Memory B cell (primary cell): ENCODE measurements at places on chromosomes 2 and 18.

GRCh38 chr2:11466307-11467128 is 557 bp upstream of the E2F6 start:
- DNase-seq = no peak

DNA sequence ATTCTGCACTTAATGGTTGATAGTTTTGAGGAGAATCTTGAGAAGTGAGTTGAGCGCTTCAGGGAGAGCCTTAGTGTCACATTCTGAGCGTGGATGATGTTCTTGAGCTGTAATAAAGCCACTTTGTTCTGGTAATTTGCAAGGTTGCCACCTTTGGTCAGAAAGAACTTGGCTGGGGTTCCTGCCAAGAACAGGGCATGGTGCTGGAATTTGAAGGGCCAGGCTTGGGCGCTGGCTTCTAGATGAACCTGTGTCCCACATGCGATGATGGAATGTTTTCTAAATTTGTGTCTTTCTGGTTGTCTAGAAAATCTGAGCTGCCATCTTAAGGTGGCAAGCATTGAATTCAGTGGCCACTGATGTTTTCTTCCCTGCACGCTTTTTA is 124.1 kb upstream of the EML6 start:
- no peak for DNase-seq

DNA sequence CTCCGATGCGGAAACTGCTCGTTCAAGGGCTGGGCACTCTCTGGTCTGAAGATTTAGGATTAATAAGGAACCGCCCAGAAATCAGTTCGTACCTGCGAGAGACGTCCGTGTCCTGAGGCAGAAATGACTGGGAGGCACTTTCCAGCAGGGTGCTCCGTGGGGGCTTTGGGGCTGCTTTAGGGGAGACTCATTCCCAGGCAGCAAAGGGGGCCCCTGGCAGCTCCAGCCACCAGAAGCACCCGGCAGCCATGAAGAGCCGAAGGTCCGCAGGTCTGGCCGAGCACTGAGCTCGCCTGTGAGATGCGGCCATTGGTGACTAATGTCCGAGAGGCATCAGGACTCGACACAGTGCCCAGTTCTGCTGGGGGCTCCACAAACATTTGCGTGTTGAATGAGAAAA is 20.9 kb downstream of the KCNG2 start:
- DNase-seq = no peak

DNA sequence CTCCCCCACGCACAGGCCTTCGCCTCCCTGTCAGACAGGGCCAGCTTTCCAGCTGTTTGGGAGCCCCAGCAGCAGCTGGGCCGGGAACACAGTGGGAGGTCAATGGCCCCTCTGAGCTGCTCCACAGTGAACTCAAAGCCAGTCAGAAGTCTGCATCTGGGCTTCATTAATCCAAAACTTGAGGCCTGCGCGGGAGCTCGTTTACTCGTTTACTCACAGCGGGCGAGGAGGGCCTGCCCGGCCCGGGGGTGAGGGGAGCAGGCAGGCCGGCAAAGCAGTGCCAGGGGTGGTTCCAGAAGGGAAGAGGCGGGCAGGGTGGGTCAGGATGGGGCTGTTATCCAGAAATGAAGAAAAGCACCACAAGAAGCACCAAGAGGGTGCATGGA is 36.8 kb upstream of the SEMA4C start:
- DNase-seq = no peak

DNA sequence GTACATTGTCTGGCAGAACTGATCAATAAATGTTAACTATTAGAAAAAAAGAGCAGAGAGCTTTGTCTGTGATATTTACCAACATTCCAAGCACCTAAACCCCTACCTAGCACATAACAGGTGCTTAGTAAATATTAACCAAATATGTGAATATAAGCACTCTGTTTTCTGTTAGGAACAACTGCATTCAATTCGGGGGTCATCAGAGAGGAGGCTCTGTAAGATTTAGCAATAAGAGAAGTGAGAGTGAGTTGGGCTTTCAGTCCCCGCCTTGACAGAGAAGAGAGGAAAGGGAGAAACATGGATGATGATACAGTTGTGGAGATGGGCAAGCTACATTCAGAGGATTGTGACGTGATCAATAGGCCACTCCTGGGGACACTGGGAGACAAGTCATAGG is 47.7 kb downstream of the MYOM1 start:
- DNase-seq = no peak

GRCh38 chr2:30862054-30862651 is 54.9 kb upstream of the CAPN13 start:
- DNase-seq = peak; percentile 25

- no peak for DNase-seq
Observed at GRCh38 chr2:171712051-171712450, 24.8 kb downstream of the DYNC1I2 start.

- DNase-seq = no peak
Observed at GRCh38 chr2:127929449-127929848, 43.7 kb upstream of the AMMECR1L start.

GRCh38 chr2:100008956-100009355 is 133.4 kb downstream of the AFF3 start:
- no peak for DNase-seq

DNA sequence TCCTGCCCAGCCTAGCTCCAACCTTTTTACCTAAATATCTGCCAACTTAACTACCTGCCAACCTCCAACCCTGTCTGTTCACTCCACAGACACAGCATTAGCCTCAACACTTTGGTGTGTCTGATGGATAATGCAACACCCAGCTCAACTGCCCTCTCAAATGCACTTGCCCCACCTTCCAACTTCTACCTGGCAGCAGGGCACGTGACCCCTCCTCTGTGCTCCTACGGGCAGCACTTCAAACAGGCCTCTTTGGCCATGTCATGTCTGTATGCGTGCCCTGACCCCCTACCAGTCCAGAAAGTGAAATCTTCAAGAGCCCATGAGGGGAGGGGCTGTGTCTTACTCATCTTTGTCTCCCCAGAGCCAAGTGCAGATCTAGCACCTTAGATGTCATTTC is 25.5 kb downstream of the RNF149 start:
- DNase-seq = no peak

GRCh38 chr2:226023383-226023782 is 623.9 kb downstream of the NYAP2 start:
- DNase-seq = no peak

DNA sequence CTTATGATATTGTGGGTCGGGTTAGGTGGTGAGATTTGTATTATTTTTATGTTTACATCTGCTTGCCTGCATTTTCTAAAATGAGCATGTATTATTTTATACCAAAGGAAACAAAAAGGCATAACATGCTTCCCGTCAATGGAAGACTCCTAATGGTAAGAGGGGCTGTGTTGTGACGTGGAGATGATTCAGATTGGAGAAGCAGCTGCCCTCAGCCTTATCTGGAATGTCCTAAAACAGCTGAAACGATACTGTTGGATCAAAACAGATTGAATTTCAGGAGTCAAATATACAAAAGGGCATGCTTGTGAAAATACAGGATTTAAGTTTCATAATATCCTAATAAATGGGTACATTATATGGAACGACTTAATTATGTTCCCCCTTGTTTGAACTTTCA is 19.0 kb downstream of the DGKD start:
- DNase-seq = no peak

DNA sequence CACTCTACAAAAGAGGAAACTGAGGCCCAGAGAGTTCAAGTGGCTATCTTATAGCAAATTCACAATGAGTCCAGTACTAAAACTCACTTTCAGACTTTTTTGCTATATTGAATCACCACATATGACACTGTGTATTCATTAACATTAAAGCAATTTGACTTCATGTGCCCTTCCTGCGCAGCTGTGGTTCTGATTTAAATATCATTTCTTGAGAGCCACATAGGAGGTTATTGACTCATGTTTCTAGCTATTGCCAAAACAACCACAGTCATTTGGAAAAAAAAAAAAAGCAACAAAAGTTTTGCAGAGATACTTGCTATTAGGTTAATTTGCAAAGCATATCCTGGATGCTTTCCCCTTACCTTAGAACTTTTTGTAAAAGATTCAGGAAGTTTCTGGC is 341.2 kb downstream of the PIK3C3 start:
- DNase-seq = no peak

DNA sequence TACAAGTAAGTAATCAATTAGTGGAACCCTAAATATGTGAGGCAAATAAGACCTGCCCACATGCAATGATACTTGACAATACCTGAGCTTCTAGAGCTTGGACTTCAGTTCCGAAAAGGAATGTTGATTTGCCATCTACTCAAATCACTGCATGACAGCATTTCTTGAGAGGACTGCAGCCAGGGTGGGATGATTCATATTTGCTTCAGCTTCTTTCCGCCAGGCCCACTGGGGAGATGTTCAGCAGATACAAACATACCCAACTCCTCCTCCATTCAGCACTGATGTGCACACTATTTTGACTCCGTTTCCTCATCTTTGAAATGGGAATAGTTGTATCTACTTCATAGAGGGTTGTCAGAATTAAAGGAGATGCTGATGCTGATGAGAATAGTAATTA is 28.8 kb upstream of the TMEM177 start:
- no peak for DNase-seq

GRCh38 chr18:46346213-46346612 is 242.0 kb downstream of the HAUS1 start:
- no peak for DNase-seq

DNA sequence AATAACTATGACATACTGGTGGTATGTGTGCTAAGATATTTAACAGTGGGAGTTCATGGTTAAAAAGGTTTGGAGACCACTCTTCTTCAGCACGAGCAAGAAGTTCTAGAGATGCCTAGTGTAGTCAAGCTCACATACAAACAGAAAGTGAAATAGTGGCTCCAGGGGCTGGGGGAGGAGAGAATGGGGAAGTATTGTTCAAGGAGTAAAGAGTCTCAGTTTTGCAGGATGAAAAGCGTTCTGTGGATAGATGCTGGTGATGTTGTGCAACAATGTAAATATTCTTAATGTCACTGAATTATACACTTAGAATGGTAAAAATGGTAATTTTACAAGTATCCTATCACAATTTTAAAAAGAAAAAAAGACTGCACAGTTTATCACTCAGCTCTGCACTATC is 29.0 kb upstream of the EPAS1 start:
- no peak for DNase-seq

DNA sequence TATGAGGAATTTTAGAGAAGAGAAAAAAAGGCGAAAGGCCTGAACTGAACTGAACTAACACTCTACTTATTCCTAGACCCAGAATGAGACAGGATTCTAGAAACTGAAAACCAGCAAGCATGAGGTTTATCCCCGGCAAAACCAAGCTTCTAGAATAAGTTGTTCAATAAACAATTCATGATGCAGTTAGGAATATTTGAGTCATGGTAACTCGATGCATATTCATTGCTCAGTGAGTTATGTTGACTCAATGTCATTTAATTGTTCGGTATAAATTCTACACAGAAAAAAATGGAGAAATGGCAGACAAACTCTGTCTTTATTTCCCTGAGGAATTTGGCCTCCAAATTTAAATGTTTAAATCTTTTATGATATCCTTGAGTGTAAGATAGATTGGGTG is 321.5 kb downstream of the SATB2 start:
- DNase-seq = no peak

GRCh38 chr2:120441744-120442471 is 96.0 kb downstream of the INHBB start:
- DNase-seq = no peak

- no peak for DNase-seq
Observed at GRCh38 chr2:138182937-138183312, 218.7 kb downstream of the HNMT start.

GRCh38 chr2:144515696-144516410 is 4.1 kb downstream of the ZEB2 start:
- no peak for DNase-seq

- no peak for DNase-seq
Observed at GRCh38 chr18:12086677-12087470, 6.8 kb upstream of the ANKRD62 start.

DNA sequence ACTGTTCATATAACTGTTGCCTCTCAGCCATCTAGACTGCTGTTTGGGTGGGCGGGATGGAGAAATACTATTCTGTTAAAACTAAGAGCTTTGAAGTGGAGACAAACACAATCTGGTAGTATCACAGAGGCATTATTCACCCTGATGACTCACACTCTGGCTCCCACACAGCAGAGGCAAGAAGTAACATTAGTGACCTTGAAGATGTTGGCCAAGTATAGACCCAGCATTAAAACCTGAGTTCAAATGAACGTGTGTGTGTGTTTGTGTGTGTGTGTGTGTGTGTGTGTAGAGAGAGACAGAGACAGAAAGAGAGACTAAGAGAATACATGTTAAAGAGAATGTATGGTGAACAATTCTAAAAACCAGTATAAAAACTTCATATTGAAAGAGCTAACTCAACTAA is 22.5 kb upstream of the ACVR1 start:
- DNase-seq = no peak

- no peak for DNase-seq
Observed at GRCh38 chr2:64274399-64275173, 130.4 kb upstream of the PELI1 start.

- no peak for DNase-seq
Observed at GRCh38 chr2:162537651-162538050, 193.7 kb downstream of the GCA start.

GRCh38 chr2:46462936-46463335 is 16.4 kb upstream of the TMEM247 start:
- DNase-seq = no peak

GRCh38 chr18:8402237-8402636 is 207.0 kb upstream of the RAB12 start:
- no peak for DNase-seq

GRCh38 chr2:74333175-74333574 is 10.0 kb downstream of the SLC4A5 start:
- DNase-seq = no peak

DNA sequence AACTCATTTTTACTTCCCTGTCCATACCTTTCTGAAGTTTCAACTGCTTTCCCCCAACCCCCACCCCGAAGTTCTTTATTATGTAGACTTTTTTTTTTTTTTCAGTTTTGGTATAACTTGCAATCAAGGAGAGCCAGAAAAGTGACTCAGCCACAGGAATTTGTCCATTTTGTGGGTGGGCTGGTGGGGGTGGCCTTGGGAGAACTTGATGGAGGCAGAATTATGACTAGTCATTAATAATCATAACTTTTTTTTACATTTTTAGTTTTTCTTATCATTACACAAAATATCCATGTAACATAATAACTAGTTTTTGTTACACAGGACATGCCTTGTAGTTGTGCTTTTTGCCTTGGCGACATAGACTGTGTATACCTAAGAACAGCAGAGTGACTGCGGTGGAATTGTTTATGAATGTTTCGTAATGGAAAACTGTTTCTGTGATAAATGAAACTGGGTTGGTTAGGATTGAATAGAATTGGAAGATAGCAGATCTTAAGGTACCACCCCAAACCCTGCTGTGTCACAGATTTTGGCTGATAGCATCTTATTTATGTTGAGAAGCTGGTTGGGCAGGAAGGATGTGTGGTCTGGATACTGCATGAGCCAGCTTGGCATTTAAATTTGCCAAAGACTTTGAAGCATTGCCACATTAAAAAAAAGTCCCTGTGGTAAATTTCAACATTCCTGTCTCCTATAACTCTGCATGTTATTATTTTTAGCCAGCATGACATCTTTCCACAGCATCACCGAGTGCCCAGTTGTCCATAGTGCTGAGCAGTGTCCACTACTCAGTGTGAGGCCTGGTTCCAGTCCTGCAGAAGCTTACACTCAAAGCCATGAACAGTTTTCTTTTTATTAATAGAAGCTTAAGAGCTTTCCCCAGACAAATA is 30.7 kb downstream of the LYPD6B start:
- DNase-seq = no peak
